Stimulated activated CD4-positive, alpha-beta T cell treated with anti-CD3 and anti-CD28 coated beads, Interleukin-1b, Interleukin-23, amount 100 ng/mL, for 1 hour (primary cell): ENCODE measurements at places on chromosomes 5 and 9.

GRCh38 chr5:43648499-43649124, 45.6 kb downstream of the NNT start:
- no peak for DNase-seq

DNA sequence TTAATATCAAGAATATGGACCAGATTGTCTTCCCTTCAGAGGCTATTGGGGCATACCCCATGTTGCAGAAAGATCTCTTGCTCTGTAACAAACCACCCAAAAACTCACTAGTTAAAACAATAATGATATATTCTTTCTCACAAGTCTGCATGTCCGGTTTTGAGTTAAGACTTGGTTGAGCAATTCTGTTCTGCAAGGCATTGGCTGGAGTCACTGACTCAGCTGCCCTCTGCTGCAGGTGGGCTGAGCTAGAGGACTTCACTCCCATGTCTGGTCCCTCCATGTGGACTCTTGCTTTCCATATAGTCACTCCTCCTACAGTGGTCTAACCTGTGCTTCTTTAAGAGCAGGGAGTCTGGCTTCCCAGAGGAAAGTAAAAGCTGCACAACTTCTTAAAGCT, 73.4 kb downstream of the ESM1 start:
- no peak for DNase-seq

GRCh38 chr5:16806711-16807546, 129.2 kb downstream of the MYO10 start:
- no peak for DNase-seq

DNA sequence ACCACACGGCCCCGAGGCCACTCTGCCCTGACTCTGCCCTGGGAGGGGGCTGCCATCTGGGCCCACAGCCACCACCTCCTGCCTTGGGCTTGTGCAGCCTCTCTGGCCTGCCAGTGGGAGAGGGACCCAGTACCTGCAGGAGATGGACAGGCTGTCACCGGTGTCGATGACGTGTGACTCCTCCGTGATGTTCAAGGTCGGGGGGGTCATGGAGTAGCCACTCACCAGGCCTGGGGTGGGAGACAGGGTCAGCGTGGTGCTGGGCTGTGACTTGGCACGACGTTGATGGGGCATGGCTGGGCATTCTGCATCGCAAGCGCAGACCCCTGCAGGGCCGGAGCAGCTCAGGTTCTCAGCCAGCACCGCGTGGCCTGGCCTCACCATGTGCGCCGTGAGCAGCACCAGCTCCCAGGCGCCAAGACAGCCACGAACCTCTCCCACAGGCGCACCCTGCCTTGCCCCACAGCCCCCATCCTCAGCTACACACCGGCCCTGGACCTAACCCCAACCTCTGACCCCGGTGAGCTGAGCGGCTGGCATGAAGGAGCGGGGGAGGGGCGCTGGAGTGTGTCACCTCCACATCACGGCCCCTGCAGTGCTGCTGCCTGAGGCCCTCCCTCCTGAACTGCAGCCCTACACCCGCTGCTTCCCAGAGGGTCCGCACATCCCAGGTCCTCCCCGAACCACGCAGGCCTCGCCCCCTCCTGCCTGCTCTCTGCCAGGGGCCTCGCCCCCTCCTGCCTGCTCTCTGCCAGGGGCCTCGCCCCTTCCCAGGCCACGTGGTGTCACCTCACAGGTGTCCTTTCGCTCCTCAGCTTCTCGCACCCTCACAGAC, 17.6 kb downstream of the FLT4 start:
- DNase-seq: no peak

GRCh38 chr5:55407059-55407684, 99.4 kb downstream of the MTREX start:
- no peak for DNase-seq

DNA sequence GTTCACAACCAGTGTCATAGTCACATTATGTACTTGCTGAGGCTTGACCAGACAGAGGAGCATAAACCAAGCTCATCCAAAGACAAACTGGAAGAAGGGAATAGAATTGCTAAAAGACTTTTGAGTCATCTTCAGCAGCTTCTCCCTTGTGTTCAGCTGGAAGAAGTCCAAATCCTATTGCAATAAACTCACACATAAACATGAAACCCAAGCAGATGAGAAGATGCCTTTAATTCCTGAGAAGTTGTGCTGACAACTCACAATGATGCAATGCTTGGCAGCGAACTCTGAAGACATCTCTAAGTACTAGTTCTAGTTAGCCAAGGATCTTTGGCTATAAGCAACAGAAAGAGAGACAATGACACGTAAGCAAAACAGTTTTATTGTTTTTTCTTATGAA, 642.1 kb downstream of the KCTD16 start:
- DNase-seq: no peak

DNA sequence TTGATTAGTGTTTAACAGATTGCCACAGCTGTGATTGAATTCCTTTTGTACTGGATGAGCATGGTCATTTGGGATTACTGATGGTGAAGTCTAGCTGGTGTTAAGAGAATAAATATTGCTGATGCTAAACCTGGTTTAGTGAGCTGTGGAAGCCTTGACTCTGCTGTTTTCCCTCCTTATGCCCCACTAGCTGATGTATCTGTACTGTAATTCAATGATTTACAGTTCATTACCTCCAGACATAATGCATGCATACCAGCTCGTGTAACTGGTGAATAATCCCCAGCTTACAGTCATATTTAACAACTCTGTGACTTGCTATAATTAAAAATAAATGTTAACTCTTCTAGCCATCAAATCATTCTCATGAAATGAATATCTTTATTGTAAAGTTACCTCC, 1.7 kb upstream of the CMYA5 start:
- no peak for DNase-seq
